IMR-90 (cell line): ENCODE measurements at places on chromosomes 11 and 22. TPM values are rescaled to one million over a fixed set of nuclear protein-coding genes. Genes with fewer than 3 reads are reported as not detected.
A peak's percentile ranks its signal among the peaks of the same experiment; 100 is the strongest.

The C11orf42 gene
- not detected in 2 replicates for polyA plus RNA-seq

DNA sequence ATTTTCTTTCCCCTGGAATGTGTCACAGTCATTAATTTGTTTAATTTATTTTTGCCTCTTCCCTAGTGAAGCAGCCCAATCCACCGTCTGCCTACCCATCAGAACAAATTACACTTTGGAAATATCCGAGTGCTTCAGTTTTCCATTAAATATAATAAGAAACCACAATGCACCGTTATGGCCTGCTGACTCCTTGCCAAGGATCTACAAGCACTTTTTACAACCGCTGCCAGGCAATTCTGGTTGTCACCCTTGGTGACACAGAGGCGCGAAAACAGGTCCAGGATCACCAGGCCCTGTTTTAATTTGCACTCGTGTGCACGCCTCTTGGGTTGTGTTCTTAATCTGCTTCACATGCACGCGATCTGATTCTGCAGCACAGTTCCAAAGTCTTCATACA, 43.9 kb downstream of the KIRREL3 start:
- no peak for DNase-seq

DNA sequence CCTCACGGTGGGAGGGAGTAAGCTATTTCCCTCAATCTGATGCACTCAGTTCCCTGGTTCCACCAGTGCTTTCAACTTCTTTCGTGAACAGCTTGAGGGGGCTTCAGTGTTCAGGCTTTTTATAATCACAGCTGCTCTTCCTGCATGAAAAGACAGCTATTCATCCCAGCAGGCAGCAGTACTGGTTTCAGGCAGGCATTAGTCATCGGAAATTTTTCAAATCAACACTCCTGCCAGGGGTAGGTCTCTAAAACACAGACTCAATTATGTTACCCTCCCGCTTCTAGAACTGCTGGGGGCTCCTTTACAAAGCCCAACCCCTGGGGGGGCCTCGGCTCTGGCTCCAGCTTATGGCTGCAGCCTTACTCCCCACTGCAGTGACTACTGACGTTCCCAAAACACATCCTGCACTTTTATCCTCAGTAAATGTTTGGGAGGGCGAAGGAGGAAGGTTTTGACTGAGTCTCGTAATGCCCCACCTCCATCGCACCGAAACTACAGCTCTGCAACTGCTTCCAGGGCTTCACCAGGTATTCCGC, 5.8 kb downstream of the POLDIP3 start:
- DNase-seq: peak; percentile 76

The CDC42EP1 gene
- polyA plus RNA-seq: 47.3 and 59.2 TPM in 2 replicates

The BSX gene
- not detected in 2 replicates for polyA plus RNA-seq

DNA sequence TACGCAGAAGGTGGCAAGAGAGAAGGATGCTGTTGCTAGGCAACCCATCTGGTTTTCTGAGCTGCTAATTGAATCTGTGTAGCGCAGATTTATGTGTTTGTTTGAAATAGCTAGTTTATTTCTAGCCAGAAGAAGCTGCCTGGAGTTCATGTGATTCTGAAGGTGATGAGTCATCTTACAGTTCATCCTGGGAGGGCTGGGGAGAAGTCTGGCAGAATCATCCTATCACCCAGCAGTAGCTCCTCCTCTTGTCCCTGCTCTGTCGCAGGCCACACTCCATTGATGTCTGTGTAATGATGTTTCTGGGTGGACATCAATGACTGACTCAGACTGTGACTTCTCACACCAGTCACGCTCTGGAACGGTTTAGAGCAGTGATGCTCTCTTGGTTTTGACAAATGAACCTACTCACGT, 4.8 kb upstream of the FBXO7 start:
- peak; percentile 84 for DNase-seq
